Activated CD8-positive, alpha-beta memory T cell treated with anti-CD3 and anti-CD28 coated beads, Interleukin-2, amount 10 ng/mL, durations not matched to agents 7 days and 5 days (primary cell): ENCODE measurements at places on chromosomes 1 and 21. TPM values are rescaled to one million over a fixed set of nuclear protein-coding genes. Genes with fewer than 3 reads are reported as not detected.

Gene VWA5B1
- not detected for total RNA-seq

- H3K36me3 ChIP-seq: no peaks in the 10 kb centered on the region
- no peak for DNase-seq
- peaks cover 12% of the 10 kb centered on the region for H3K27me3 ChIP-seq
- H3K4me3 ChIP-seq: no peak overlapping the region
- no peak overlapping the region for H3K27ac ChIP-seq
- H3K4me1 ChIP-seq: no peaks in the 10 kb centered on the region
These were observed 27.2 kb downstream of the NGF start for GRCh38 chr1:115310581-115311473.

GRCh38 chr1:160863061-160863773 is 530 bp upstream of the CD244 start:
- peak overlapping the region; percentile 90 for H3K27ac ChIP-seq
- peak overlapping the region; percentile 89 for H3K4me3 ChIP-seq
- H3K36me3 ChIP-seq: peaks cover 8% of the 10 kb centered on the region
- no peaks in the 10 kb centered on the region for H3K27me3 ChIP-seq

DNA sequence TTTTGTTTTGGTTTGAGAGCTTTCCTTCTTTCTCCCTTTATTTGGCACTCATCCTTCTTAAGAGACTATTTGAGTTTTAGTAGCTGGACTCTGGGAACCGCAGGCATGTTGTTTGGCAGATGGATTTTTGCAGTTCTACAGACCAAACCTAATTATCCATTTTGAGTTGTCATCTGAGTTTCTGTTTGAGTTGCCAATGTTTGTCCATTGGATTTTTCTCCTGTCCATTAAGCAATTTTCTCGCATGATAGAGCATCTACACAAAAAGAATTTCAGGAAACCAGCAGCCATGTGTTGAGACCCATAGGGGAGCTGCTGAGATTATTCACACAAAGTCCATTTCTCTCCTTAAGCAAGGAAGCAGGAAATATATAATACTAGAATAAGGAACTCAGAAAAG is 17.2 kb upstream of the CXADR start:
- H3K36me3 ChIP-seq: peaks cover 2% of the 10 kb centered on the region
- H3K4me3 ChIP-seq: no peak overlapping the region
- H3K4me1 ChIP-seq: peaks cover 14% of the 10 kb centered on the region
- H3K27me3 ChIP-seq: peaks cover 21% of the 10 kb centered on the region
- no peak for DNase-seq

- DNase-seq: no peak
- peaks cover 30% of the 10 kb centered on the region for H3K36me3 ChIP-seq
- no peaks in the 10 kb centered on the region for H3K4me1 ChIP-seq
- H3K27ac ChIP-seq: no peak overlapping the region
- no peaks in the 10 kb centered on the region for H3K27me3 ChIP-seq
- H3K4me3 ChIP-seq: no peak overlapping the region
These were observed 42.9 kb downstream of the USP24 start for GRCh38 chr1:55172272-55172671.

Gene ERI3
- 27.2 TPM for total RNA-seq

DNA sequence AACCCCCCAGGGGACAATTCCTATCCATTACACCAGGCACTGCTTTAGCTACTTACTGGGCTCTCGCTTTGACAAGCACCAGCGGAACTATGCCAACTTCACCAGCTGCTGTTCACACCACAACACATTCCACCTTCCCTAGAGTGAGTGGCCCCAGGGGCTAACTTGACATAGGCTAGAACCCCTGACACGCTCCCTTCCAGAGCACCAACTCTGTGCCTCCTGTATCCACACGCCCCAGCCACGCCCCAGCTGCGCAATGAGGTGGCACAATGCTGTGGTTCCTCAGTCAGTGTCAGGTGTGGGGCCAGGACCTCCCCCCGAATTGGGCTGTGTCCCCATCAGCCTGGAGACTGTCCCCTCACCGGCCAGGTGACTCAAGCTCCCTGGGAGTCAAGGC is 11.7 kb upstream of the FGR start:
- no peak overlapping the region for H3K4me3 ChIP-seq
- H3K4me1 ChIP-seq: peaks cover 24% of the 10 kb centered on the region
- no peaks in the 10 kb centered on the region for H3K36me3 ChIP-seq
- H3K27ac ChIP-seq: no peak overlapping the region

Gene GLIS1
- not detected for total RNA-seq

Gene RSPH1
- total RNA-seq: not detected
